Naive thymus-derived CD4-positive, alpha-beta T cell (primary cell): ENCODE measurements at places on chromosomes 4 and X.
A peak's percentile ranks its signal among the peaks of the same experiment; 100 is the strongest.

DNA sequence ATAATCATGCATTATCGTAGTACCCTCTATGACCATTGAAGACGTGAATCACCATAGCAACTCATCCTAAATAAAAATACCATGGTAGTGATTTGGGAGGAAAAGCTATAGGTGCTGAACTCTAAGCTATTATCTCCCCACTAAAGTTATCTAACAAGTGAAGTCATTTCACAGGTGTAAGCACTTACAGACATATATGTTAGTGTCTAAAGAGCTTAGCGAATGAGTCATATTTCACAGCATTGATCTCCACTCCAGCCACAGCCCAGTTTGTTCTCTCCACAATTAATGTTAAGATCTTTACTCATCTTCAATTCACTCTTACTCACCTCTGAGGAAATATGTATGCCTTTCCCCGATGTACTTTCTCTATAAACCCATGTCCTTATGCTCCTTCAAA, 57.0 kb downstream of the DCAF8L1 start:
- no peak for DNase-seq

- no peak for DNase-seq
Observed at GRCh38 chr4:164888096-164888715, 11.2 kb downstream of the APELA start.

DNA sequence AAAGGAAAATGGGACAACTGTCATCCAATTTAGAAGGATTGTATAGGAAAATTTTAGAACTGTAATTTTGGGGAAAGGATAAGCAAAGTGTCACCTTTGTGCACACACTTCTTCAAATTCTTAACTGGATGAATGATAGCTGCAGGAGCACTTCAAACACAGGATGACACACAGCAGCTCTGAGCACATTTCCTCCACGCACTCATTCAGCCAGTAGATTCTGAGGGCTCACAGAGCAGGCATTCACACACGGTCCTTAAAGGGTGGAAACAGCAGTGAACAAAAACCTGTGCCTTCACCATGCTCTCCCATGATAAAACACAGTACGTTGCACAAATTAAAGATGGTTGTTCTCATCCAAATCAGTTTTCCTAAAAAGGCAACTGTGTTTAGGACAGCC, 38.5 kb upstream of the KLF3 start:
- peak; percentile 57 for DNase-seq

GRCh38 chr4:27934871-27935270, 1074.2 kb downstream of the STIM2 start:
- no peak for DNase-seq

GRCh38 chr4:8115916-8116315, 42.7 kb downstream of the ABLIM2 start:
- DNase-seq = no peak

GRCh38 chrX:118115953-118116712, 477 bp downstream of the KLHL13 start:
- DNase-seq = peak; percentile 1

- DNase-seq = no peak
Observed at GRCh38 chr4:140943486-140944198, 187.5 kb upstream of the TBC1D9 start.

- DNase-seq = peak; percentile 8
Observed at GRCh38 chr4:40924096-40924792, 174.5 kb downstream of the NSUN7 start.

- no peak for DNase-seq
Observed at GRCh38 chr4:182776376-182777105, 140.6 kb downstream of the DCTD start.
